ENCODE measurements at places on chromosomes 11 and 22.

DNA sequence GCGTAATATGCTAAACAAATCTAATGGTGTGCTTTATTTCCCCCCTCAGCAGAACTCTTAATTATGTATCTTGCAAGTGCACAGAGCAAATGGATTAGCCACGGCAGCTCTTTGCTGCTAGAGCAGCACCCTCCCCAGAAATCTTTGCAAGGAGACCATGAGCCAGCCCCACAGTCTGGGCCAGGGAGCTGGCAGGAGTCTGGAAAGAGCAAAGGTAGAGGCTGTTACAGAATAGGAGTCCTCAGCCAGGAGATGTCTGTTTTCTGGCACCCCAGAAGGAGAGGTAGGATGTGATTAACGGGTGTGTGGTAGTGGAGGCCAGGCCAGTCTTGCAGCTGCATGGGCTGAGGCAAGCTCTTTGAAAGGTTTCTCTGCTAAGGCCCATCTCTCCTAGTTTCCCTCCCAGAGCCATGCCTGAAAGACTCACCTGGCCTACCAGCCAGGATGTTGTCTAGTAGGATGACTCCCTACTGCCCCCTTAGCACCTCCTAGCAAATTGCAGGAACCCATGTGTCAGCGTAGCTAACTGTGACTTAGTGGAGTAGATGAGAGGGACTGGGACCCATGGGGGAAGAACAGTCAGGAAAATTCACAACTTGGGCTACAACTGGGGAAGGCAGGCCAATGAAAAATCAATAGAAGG lies 557.2 kb downstream of the BUD13 start:
- no peak for DNase-seq

DNA sequence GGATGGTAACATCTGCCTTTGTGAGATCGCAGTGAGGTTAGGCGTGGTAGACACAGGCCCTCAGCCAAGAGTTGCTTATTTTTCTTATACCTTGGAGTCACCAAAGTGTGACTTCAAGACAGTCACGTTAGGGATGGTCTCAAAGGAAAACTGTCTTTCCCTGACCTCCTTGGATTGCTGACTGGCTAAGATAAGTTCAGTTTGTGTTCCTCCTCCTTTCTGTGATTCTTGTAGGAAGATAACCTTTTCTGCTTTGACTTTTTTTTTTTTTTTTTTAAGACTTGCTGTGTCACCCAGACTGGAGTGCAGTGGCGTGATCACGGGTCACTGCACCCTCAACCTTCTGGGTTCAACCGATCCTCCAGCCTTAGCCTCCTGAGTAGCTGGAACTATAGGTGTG lies 23.1 kb downstream of the TAB1 start:
- DNase-seq = no peak

- no peak for DNase-seq
Measured at GRCh38 chr11:100972046-100972445, 157.6 kb downstream of the PGR start.

- DNase-seq = no peak
Measured at GRCh38 chr11:77074205-77074604, 7.4 kb downstream of the CAPN5 start.

DNA sequence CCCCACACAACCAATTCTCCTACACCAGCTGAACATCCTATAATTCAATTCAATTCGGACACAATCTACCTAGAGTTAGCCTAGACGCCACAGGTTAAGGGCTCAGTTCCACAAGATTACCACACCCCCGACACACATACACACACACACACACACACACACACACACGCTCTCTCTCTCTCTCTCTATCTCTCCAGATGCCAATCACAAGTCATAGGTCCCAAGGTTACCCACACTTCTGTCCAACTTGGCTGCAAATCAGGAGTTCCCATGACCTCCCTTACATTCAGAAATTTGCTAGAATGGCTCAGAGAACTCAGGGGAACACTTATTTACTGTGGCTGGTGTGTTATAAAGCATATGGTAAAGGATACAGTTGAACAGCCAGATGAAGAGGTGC lies 204.0 kb downstream of the DBX1 start:
- DNase-seq = no peak

GRCh38 chr22:50319503-50319951 lies 7.3 kb downstream of the DENND6B start:
- DNase-seq = no peak

Measured in activated T-cell treated with anti-CD3 and anti-CD28 coated beads for 24 hours (primary cell).